Kidney (tissue), 22 donors: ENCODE measurements at places on chromosomes 16 and 17. TPM values are rescaled to one million over a fixed set of nuclear protein-coding genes. Genes with fewer than 3 reads are reported as not detected.

Gene SDR42E2
- total RNA-seq, result not detected

Gene GPR139
- total RNA-seq, result not detected

Gene BICDL2
- 12.1 TPM for total RNA-seq

Gene LHX1
- total RNA-seq, result 18.4 TPM

Gene OR1D2
- total RNA-seq, result not detected

Gene PMM2
- total RNA-seq, result 39.5 TPM

Gene KRTAP4-5
- not detected for total RNA-seq

Gene EFCAB5
- total RNA-seq, result 1.4 TPM

Gene ALOX15
- total RNA-seq, result not detected

Gene CETP
- 1.3 TPM for total RNA-seq

Gene ZSCAN10
- not detected for total RNA-seq

Gene GSDMA
- 0.47 TPM for total RNA-seq

Gene C1QL1
- 0.76 TPM for total RNA-seq

Gene PLCG2
- total RNA-seq, result 50.7 TPM

Gene SLC38A8
- not detected for total RNA-seq

Gene GNGT2
- total RNA-seq, result 4.7 TPM

Gene FXR2
- total RNA-seq, result 29.3 TPM

Gene FBXO47
- total RNA-seq, result not detected

Gene CEP131
- 7.5 TPM for total RNA-seq

Gene TOM1L1
- 85.7 TPM for total RNA-seq

Gene KRTAP9-8
- not detected for total RNA-seq

Gene C16orf82
- total RNA-seq, result not detected
